Omental fat pad (tissue), 4 donors: ENCODE measurements at places on chromosomes 11 and 22. TPM values are rescaled to one million over a fixed set of nuclear protein-coding genes. Genes with fewer than 3 reads are reported as not detected.

FAM227A gene
- total RNA-seq = 7.3 TPM

NTM gene
- total RNA-seq = 5.5 TPM

HPS5 gene
- 24.6 TPM for total RNA-seq

DLAT gene
- 29.2 TPM for total RNA-seq

BET1L gene
- 29.1 TPM for total RNA-seq

DSCAML1 gene
- total RNA-seq = 0.95 TPM

BACE1-AS gene
- 12.0 TPM for total RNA-seq

KAT5 gene
- total RNA-seq = 45.2 TPM

SMTNL1 gene
- total RNA-seq = not detected

THYN1 gene
- total RNA-seq = 50.2 TPM

GRCh38 chr11:102464859-102465500, 12.4 kb upstream of the TMEM123 start:
- DNase-seq = no peak

- DNase-seq = no peak
Observed at GRCh38 chr22:39898997-39899396, 1.9 kb upstream of the GRAP2 start.

- DNase-seq = no peak
Observed at GRCh38 chr22:19818324-19819207, 36.1 kb downstream of the GNB1L start.

GRCh38 chr11:108498046-108498815, at the start of gene POGLUT3:
POGLUT3 (minus strand) TSS chr11:108498384; CDS start chr11:108498366, 18 bp downstream.
- DNase-seq = no peak

DNA sequence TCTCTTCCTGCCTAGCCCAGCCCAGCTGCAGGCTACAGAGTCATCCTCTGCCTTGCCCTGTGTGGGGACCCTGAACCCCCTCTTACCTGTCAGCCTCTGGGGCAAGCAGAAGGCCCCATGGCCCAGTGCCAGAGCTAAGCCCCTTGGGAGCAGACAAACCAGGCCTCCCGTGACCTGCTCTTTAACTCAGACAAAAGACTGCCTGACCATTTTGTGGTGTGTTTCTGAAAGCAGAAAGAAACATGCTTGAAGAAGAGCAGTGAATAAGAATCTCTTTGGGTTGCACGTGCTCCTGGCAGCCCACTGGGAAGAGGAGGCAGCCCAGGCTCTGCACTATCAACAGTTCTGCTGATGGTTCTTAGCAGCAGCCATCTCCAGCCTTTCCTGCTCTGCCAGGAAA, 118.6 kb downstream of the GRIK4 start:
- DNase-seq = no peak

DNA sequence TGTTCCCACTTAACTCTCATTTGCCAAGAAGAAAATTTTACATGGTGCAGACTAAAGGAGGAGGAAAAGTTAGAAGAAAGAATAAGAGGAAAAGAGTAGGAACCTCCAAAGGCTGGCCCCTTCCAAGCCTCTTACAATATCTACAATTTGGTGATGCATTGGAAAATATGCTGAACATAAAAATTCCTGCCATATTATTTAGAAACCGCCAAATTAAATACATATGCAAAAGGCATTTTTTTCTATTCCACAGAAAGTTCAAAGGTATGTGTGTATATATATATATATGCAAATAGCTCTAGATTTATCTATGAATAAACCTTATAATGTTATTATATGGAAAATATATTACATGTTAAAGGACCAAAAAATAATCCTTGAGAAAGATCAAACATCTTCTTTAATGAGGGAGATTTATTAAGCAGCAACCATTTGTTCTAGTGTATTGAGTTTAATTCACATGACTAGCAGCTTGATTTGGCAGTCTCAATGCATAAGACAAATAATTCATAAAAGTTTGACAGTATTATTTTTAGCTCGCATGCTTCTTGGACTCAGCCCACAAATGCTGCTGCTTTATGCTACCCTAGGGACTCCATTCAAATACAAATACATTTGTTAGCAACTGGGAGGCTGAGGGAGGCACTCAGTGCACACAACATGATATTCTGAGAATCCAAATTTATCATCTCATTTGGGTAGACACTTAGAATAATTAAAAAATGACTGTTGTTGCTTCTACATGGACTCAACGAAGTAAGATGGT, 184.9 kb downstream of the SBF2 start:
- DNase-seq = no peak

DNA sequence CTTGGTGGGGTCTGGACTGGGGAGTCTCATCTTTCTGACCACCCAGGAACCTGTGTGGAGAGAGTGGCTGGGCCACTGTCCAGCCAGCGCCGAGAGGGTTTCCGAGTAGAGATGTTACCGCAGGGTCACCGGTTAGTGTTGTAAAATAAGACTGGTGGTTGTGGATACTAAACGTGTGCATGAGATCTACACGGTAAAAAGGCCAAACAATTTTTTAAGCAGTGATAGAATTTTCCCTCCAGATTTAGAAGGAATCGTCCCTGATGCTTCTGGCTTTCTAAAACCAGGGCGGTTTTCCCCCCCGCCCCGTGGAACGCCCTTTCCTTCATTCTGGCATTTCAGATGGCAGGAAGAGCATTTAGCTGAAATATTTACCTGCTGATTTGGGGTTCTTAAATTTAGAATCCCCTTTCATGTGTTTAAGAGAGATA, 72.6 kb upstream of the PPARA start:
- DNase-seq = no peak

DNA sequence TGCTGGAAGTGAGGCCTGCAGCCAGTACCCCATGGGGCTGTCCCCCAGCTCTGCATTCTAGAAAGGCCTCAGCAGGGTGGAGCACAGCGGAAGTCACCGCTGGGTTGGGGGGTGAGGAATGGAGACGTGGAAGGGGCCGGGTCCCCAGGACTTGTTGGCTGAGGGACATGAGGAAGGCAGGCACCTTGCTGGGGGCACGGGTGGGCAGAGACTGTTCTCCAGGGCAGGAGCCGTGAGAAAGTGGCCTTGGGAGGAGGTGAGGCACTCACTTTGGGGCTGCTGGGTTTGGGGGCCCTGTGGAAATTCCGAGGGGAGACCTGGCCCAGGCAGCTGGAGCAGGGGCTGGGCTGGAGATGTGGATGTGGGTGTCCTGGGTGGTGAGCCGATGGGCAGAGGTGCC, 5.0 kb downstream of the TNNI2 start:
- no peak for DNase-seq

- DNase-seq = no peak
Observed at GRCh38 chr11:57359396-57359795, 21.2 kb downstream of the P2RX3 start.

- DNase-seq = no peak
Observed at GRCh38 chr11:64092111-64092760, 56.5 kb downstream of the FLRT1 start.

DNA sequence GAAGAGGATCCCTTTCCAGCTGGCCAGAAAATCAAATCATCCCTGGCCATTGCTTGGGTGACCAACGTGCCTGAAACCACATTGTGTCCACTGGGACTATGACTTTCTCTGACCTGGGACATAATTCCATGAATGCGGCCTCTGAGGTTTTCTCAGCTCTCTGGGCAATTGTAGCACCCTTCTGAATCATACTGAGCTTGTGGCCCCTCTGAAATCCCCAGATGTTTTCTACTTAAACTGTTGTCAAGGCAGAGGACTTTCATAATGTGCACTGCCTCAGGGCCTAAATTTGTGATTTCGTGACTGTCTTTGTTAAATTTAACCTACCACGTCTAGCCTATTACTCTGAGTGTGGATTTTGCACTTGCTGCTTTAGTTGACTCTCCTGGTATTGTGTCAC, 321.1 kb upstream of the PLET1 start:
- no peak for DNase-seq

GRCh38 chr22:44182588-44183286, 2.0 kb downstream of the PARVG start:
- no peak for DNase-seq

GRCh38 chr11:114193730-114194679, 102.2 kb upstream of the NNMT start:
- no peak for DNase-seq

- DNase-seq = no peak
Observed at GRCh38 chr11:1502954-1503707, 16.6 kb upstream of the MOB2 start.

DNA sequence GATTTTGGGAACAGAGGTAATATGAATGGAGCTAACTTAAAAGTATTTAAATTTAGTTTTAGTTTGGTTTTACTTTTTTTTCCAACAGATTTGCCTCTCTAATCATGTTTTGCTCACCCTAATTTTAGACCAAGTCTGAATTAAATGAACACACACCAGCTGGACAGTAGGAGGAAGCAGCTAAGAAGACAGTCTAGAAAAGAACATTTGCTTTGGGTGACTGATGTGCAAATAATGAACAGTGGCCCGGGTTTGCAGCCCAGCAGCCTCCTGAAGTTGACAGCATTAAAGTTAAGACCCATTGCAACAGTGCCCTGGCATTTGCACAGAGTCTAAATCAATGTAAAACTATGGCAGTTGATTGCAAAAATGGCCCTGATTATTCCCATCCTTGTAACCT, 66.4 kb upstream of the SORL1 start:
- no peak for DNase-seq

DNA sequence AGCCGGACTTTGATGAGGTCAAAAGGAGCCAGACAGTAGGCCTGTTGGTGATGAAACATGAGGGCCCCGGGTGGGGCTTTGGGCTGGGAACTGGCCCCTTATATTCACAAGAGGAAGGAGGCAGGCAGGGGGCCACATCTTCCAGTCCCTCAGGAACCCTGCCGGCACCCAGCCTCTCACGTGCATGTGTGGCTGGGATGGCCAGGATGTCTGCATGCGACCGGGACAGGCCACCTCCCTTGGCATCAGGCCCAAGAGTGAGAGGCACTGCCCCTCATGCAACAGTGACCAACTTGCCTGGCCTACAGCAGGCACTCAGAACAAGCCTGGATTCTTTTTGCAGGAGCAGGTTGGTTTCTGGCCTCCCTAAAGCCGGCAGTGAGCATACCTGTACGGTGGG, 5.4 kb downstream of the SLC25A45 start:
- DNase-seq = no peak

DNA sequence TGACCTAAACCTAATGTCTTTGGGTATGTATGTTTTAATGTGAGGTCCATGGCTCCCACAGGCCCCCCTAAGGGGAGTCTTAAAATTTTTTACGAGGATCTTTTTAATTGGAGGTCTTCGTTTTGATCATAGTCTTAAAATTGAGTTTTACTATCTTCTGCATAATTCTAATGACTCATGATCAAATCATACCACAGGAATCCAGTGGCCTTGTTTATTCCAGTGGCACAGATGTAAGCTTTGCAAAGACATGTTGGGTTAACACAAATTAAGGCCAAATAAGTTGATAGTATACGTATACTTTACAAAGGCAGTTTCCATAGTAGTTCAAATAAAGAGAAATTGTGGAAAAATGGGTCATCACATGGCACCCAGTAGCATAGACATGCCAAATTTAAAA, 33.9 kb upstream of the FJX1 start:
- DNase-seq = no peak

DNA sequence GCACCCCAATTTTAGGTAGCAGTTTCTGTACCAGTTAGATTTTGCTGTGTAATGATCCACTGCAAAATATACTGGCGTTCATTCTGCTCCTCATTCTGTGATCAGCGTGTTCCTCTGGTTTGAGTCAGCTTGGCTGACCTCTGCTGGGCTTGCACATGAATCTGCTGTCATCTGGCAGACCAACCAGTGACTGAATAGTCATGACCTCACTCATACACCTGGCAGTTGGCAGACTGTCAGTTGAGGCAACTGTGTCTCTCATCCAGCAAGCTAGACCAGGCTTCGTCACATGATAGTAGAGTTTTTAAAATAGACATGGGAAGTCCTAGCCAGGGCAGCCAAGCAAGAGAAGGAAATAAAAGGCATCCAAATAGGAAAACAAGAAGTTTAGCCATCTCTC, 316.3 kb upstream of the LARGE1 start:
- no peak for DNase-seq

DNA sequence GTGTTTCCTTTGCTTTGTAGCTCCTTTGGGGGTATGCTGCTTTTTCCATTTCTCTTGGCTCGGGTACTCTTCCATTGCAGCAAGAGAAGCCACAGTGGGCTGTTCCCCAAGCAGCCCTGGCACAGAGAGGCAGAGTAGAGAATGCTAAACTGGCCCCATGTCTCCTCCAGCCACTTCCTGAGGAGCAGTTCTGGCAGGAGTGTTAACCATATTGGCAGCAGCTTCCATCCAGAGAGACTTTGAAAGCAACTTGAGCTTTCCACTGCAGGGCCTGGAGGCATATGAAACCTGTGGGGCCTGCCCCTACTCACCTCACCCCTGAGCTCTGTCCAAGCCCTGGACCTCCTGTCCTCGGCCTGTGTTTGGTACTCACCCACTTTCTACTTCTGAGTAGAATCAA, 61.8 kb downstream of the ALX4 start:
- no peak for DNase-seq

DNA sequence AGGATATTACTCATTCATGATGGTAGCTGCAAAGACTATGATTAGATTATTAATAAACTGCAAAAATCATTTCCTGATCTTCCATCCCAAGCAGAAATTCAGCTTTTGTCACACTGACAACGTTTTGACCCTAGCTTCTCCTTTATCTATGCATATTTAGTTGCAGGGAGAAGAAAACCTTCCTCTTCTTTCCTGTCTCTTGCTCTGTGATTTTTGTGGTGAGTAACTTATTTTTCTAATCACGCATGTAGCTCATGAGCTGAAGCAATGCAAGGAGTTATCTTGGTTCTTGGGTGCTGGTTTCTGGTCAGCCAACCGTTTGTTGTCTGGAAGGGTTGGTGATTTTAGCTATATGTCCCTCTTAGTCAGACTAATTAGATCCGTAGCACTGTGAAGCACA, 56.4 kb downstream of the FDX1 start:
- DNase-seq = no peak
